ENCODE measurements at places on chromosomes 12 and 14.

GRCh38 chr14:83838226-83838625, 1691.7 kb upstream of the FLRT2 start:
- DNase-seq, result no peak

DNA sequence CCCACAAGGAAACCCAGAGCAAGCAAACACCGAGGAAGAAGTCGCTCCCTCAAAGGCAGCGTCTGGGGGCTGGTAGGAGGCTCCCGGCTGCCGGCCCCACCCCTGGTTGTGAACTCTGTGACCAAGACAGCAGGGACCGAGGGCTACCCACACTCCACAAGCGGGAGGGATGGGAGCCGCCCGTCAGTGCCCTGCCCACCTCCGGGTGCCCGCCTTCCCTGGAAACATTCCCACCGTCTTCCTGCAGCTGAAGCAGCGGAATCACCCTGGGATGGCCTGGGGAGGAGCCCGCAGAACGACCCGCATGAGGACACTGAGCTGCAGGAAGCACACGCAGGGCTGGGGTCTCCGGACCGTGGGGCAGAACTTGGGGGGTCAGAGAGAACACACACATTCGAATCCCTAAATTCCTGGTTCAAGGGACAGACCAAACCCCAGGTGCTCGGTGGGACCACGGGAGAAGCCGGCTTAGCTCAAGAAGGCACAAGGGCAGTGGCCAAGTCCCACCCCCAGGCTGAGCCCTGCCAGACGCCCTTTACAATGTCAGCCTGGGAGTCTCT, 33.5 kb upstream of the C14orf180 start:
- no peak for DNase-seq

- DNase-seq, result no peak
These were observed 173.6 kb downstream of the ETV6 start for GRCh38 chr12:11823043-11823442.

- DNase-seq, result no peak
These were observed 160.6 kb downstream of the CAPZA3 start for GRCh38 chr12:18898470-18898869.

DNA sequence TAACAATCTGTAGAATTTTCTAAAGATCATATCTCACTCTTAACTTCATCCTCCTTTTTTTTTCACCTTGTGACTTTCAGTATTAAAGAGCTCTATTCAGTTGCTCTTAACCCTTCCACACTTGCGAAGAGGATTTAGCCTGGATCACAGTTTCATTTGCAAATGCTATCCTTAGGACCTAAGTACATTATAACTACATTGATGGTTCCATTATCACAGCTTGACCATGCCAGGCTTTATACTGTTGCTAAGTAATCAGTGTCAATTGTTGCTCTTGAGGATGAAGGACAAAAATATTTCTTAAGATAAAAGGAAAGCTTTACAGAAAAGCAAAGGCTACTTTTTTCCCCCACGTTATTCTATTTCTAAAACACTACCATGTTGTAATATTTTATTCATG, 122.2 kb downstream of the PDZRN4 start:
- no peak for DNase-seq

DNA sequence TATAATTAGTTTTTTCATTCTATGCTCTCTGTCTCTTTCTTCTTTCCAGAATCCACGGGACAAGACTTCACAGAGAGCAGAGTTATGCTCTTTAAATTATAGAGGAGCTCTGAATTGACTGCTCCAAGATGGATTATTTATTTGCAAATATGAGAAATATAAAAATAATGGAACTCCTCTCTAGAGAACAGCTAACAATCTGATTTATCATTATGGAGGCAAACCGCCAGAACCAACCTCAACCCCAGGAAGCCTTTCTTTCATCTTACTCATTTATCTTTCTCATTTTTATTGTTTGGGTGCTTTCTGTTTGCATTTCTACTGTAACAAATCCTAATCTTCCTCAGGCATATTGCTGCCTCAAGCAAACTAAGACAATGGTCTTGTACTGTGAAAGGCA, 216.5 kb downstream of the C12orf50 start:
- DNase-seq, result no peak
